ENCODE measurements at places on chromosomes 1 and 21. TPM values are rescaled to one million over a fixed set of nuclear protein-coding genes. Genes with fewer than 3 reads are reported as not detected.

DNA sequence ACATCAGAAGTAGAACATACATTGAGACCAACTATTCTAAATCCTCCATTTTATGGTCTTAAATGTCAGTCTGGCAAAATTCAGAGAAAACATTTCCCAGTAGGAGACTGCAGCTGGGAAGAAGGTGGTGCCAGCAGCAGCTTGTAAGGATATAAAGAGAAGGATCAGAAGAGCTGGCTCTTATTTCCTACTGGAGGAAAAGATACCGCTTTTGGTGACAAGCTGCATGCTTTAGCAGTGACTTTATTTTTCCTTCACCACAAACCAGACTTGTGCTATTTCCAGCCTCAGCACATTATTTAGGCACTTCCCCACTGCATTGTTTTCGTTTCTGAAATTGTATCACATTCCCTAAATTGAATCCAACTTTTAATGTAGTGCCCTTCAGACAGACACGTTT, 28.4 kb downstream of the RNF11 start:
- H3K4me1 ChIP-seq, result no peaks in the 10 kb centered on the region
- DNase-seq, result no peak
- H3K36me3 ChIP-seq, result no peaks in the 10 kb centered on the region
- H3K4me3 ChIP-seq, result no peak overlapping the region
- H3K27me3 ChIP-seq, result no peaks in the 10 kb centered on the region

- no peak overlapping the region for H3K4me3 ChIP-seq
- no peaks in the 10 kb centered on the region for H3K36me3 ChIP-seq
- no peaks in the 10 kb centered on the region for H3K27me3 ChIP-seq
- H3K4me1 ChIP-seq, result no peaks in the 10 kb centered on the region
- H3K27ac ChIP-seq, result no peak overlapping the region
- DNase-seq, result no peak
These were observed 1.7 kb downstream of the C1QB start for GRCh38 chr1:22654692-22655091.

DNA sequence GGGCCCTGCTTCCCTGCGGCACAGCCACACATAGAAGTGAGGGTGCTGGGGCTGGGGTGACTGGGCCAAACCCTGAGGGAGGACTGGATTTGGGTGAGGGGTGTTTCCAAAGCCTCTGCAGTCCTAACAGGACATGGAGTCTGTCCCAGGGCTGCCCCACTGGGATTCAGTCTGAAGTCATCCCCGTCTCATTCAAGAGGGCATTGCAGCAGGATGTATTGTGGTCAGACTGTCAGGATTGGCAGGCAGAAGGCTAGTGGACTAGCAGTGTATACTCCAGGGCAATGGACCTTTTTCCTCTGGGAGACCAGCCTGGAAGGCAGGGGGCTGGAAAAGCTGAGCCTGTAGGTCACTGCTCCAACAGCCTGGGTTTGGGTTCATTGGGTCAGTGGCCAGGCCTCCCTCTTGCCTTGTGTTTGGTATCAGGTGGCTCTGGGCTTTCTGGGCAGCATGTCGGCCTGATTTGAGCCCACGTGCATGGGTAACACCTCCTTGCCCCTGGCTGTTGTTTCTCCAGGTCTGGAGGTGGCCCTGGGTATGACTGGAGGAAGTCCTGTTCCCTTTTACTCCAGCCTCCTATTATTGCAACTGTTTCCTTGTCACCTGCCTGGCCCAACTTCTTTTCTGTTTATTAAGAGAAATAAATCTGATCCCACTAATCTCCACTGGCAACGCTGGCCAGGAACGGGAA, 41.0 kb upstream of the SYNC start:
- peak overlapping the region; percentile 76 for H3K4me3 ChIP-seq
- H3K36me3 ChIP-seq, result no peaks in the 10 kb centered on the region
- H3K27me3 ChIP-seq, result no peaks in the 10 kb centered on the region
- H3K27ac ChIP-seq, result peak overlapping the region; percentile 95
- no peak for DNase-seq

DNA sequence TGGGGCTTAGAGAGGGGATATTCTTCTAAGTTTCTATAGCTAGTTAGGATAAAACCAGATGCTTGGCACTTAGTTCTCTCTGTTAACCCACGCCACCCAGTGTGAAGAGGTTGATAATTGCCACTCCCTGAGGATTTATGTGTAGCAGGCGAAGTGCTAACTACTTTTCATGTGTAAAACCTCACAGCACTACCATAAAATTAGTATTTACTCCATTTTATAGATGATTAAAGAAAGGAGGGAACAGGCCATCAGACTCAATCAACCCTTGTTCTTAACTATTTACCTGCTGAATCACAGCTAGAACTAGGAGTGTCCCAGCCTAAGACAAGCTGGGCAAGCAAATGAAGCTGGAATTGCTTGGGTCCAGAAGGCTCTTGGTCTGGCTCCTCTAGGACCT, 8.9 kb downstream of the LIN28A start:
- peaks cover 3% of the 10 kb centered on the region for H3K27me3 ChIP-seq
- no peaks in the 10 kb centered on the region for H3K4me1 ChIP-seq
- no peaks in the 10 kb centered on the region for H3K36me3 ChIP-seq

ACTL8 gene
- 0.13 TPM for total RNA-seq
